ENCODE measurements at places on chromosomes 16 and 17. TPM values are rescaled to one million over a fixed set of nuclear protein-coding genes. Genes with fewer than 3 reads are reported as not detected.

DNA sequence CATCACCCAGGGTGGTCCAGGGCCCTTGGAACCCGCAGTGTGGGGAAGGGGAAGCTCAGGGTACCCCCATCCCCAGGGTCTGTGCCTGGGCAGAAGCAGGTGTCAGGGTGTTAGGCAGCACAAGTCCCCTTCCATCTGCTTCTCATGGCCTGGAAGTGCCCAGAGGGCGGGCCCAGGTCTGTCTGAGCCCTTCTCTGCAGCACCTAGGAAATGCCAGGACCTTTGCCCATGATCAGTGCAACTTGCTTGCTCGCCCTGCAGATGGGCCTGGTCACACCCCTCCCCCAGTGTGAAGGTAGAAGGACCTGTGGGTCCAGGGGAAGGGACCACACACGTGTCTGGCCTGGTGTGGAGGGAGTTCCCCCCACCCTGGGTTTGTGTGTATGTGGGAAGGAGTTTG, 157.5 kb upstream of the CDC42EP4 start:
- no peaks in the 10 kb centered on the region for H3K27me3 ChIP-seq
- H3K36me3 ChIP-seq, result peaks cover 13% of the 10 kb centered on the region
- DNase-seq, result no peak
- peaks cover 38% of the 10 kb centered on the region for H3K4me1 ChIP-seq
- no peak overlapping the region for H3K27ac ChIP-seq

- no peak for DNase-seq
- H3K4me1 ChIP-seq, result peaks cover 2% of the 10 kb centered on the region
These were observed 10.5 kb downstream of the PDILT start for GRCh38 chr16:20393801-20394577.

- no peak overlapping the region for H3K27ac ChIP-seq
- H3K27me3 ChIP-seq, result no peaks in the 10 kb centered on the region
- DNase-seq, result no peak
- no peak overlapping the region for H3K4me3 ChIP-seq
- H3K4me1 ChIP-seq, result peaks cover 9% of the 10 kb centered on the region
These were observed 33.8 kb upstream of the ADGRG1 start for GRCh38 chr16:57594531-57595031.

TNFRSF17 gene
- total RNA-seq, result 0.20 TPM
